ENCODE measurements at places on chromosomes 1 and 21. TPM values are rescaled to one million over a fixed set of nuclear protein-coding genes. Genes with fewer than 3 reads are reported as not detected.

NLRP3 gene
- total RNA-seq = not detected

DNA sequence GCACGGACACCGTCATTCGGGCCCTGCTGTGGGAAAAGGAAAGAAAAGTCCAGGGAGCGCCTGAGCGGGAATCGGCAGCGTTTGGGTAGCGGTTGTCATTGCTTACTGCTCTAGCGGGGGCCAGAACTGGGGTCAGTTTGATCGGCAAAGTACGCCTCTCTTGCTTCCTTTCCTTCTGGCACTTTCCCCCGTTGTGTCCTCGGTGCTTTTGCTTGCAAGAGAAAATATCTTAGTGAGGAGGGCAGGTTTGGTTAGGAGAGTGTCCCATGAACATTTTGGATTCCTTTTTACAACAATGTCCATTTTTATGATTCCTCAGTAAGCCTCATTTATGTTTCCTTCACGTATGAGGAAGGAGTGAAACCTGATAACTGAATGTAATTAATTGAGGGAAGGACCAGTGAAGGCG, 670 bp downstream of the ST3GAL3 start:
- H3K4me1 ChIP-seq = peaks cover 20% of the 10 kb centered on the region
- H3K4me3 ChIP-seq = peak overlapping the region; percentile 75
- no peaks in the 10 kb centered on the region for H3K27me3 ChIP-seq
- H3K27ac ChIP-seq = peak overlapping the region; percentile 82
- H3K36me3 ChIP-seq = peaks cover 70% of the 10 kb centered on the region
- no peak for DNase-seq

TRIM46 gene
- total RNA-seq = 0.22 TPM

SH2D1B gene
- 6.3 TPM for total RNA-seq

CDC42BPA gene
- total RNA-seq = 54.9 TPM

GRCh38 chr1:41394959-41395956, 34.0 kb downstream of the FOXO6 start:
- H3K27me3 ChIP-seq = 0 out of 3 replicates have a peak, but pooled peaks cover 9% of the 10 kb centered on the region
- H3K36me3 ChIP-seq = no peaks in the 10 kb centered on the region
- no peak overlapping the region for H3K27ac ChIP-seq
- H3K4me1 ChIP-seq = no peaks in the 10 kb centered on the region
- no peak overlapping the region for H3K4me3 ChIP-seq

- DNase-seq = no peak
- no peak overlapping the region for H3K4me3 ChIP-seq
- no peaks in the 10 kb centered on the region for H3K36me3 ChIP-seq
- H3K27ac ChIP-seq = no peak overlapping the region
Observed at GRCh38 chr1:111513410-111514020, 10.1 kb upstream of the ADORA3 start.

GRCh38 chr1:61754545-61754944, 12.3 kb downstream of the PATJ start:
- H3K27ac ChIP-seq = no peak overlapping the region
- H3K27me3 ChIP-seq = no peaks in the 10 kb centered on the region
- no peak for DNase-seq
- H3K4me1 ChIP-seq = no peaks in the 10 kb centered on the region

CNN3 gene
- 0.62 TPM for total RNA-seq

KPRP gene
- not detected for total RNA-seq

GRCh38 chr1:23290836-23291565, 53.1 kb downstream of the HNRNPR start:
- H3K27ac ChIP-seq = no peak overlapping the region
- no peaks in the 10 kb centered on the region for H3K27me3 ChIP-seq
- H3K36me3 ChIP-seq = peaks cover 48% of the 10 kb centered on the region
- DNase-seq = no peak

CD160 gene
- not detected for total RNA-seq

DNA sequence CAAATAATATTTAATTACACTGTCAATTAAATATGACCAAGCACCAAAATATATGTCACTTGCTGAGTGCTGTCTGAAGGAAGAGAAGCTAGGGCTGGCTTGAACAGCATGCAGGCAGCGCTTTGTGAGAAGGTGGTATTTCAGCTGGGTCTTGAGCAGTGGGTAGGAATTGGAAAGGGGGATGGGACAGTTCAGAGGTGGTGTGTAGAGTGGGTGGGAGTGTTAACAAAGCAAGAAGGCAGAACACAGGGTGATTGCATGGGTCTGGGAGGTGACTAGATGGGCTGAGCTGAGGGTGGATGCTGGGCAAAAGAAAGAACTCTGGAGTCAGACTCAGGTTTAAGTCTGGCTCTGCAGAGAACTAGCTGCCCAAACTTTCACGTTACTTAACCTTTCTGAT, 14.3 kb upstream of the ETV3 start:
- H3K27ac ChIP-seq = no peak overlapping the region
- no peaks in the 10 kb centered on the region for H3K27me3 ChIP-seq
- H3K4me3 ChIP-seq = no peak overlapping the region
- H3K4me1 ChIP-seq = peaks cover 36% of the 10 kb centered on the region
- H3K36me3 ChIP-seq = no peaks in the 10 kb centered on the region

- H3K27ac ChIP-seq = no peak overlapping the region
- H3K36me3 ChIP-seq = no peaks in the 10 kb centered on the region
- no peaks in the 10 kb centered on the region for H3K4me1 ChIP-seq
- H3K4me3 ChIP-seq = no peak overlapping the region
- DNase-seq = no peak
Observed at GRCh38 chr1:6168947-6169586, 11.1 kb downstream of the CHD5 start.

GRCh38 chr1:234564035-234565029, 45.6 kb downstream of the IRF2BP2 start:
- no peak overlapping the region for H3K27ac ChIP-seq
- peaks cover 2% of the 10 kb centered on the region for H3K4me1 ChIP-seq
- no peaks in the 10 kb centered on the region for H3K27me3 ChIP-seq
- H3K36me3 ChIP-seq = no peaks in the 10 kb centered on the region
- no peak for DNase-seq
- no peak overlapping the region for H3K4me3 ChIP-seq

APCS gene
- total RNA-seq = 0.29 TPM

CDC20 gene
- 224 TPM for total RNA-seq

- no peak for DNase-seq
- no peak overlapping the region for H3K27ac ChIP-seq
- peaks cover 10% of the 10 kb centered on the region for H3K27me3 ChIP-seq
- H3K4me3 ChIP-seq = no peak overlapping the region
- H3K4me1 ChIP-seq = peaks cover 4% of the 10 kb centered on the region
- H3K36me3 ChIP-seq = no peaks in the 10 kb centered on the region
Observed at GRCh38 chr1:99269321-99269720, 5.0 kb downstream of the PLPPR4 start.

DNA sequence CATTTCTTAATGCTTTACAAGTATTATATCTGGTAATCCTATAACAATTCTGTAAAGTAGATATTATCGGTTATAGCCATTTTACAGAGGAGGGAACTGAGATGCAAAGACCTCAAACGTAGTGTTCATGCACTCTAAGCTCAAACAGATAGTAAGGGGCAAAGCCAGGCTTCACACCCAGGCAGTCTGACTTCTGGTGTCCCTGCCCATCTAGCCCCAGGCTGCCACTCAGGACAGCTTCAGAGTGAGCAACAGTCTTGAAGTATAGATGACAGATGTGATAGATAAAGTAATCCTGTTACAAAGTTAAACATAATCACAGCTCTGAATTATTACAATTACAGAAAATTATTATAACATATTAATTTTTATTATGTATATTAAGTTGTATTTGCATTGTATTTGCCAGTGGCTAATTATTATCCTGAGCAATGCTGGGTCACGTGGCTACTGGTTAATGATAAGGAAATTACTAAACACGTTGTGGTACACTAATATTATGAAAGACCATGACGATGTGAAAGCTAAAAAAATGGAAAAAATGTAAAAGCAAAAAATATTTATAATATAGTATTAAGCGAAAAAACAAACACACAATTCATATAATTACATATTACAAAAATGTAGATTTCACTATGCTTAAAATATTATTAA, 6.1 kb upstream of the TRAF3IP3 start:
- DNase-seq = no peak
- H3K4me1 ChIP-seq = peaks cover 5% of the 10 kb centered on the region
- no peak overlapping the region for H3K4me3 ChIP-seq

KRTAP11-1 gene
- total RNA-seq = not detected

DNA sequence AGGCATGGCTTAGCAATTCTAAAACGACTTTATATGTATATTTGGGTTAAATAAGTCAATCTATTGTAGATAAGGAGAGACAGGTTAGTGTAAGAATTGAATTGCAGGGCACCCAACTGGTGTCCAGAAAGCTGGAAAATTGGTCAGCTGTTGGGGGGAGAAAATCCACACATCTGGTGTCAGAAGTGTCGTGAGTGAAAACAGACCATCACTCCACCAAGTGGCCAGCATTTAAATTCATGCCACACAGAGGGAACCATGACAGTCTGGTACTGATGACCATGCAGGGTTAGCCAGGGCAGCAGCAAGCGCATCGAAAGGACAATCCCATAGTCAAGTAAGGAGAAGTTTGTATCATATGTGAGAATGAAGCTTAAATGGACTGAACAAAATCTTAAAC, 11.7 kb downstream of the LAX1 start:
- H3K36me3 ChIP-seq = no peaks in the 10 kb centered on the region
- H3K27ac ChIP-seq = no peak overlapping the region
- H3K4me3 ChIP-seq = no peak overlapping the region
- DNase-seq = peak; percentile 43
- peaks cover 20% of the 10 kb centered on the region for H3K27me3 ChIP-seq

GRCh38 chr21:31665397-31665796, 5.9 kb downstream of the SOD1 start:
- no peak for DNase-seq
- H3K4me1 ChIP-seq = peaks cover 23% of the 10 kb centered on the region
- H3K27ac ChIP-seq = no peak overlapping the region
- no peaks in the 10 kb centered on the region for H3K27me3 ChIP-seq

DNA sequence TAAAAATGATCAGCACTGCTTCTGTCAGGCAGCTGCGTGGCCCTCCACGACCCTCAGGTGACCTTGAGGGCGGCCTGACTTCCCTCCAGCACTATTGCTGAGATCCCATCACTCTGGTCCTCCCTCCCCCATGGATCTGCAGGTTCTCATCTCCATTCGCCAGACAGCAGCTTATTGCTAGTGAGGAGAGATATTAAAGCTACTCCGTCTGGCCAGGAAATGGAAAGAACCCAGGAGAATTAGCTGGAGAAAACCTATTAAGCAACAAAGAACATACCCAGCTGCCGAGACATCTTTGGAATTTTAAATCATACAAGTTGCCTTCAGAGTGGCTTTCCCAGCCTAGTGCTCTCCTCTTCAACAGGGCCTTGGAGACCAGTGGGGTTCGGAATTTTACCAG, 25.7 kb upstream of the KCNN3 start:
- no peaks in the 10 kb centered on the region for H3K4me1 ChIP-seq
- H3K27ac ChIP-seq = no peak overlapping the region
- no peaks in the 10 kb centered on the region for H3K27me3 ChIP-seq
- no peak overlapping the region for H3K4me3 ChIP-seq
- no peaks in the 10 kb centered on the region for H3K36me3 ChIP-seq

GRCh38 chr21:45999581-46000181, 18.1 kb downstream of the COL6A1 start:
- H3K36me3 ChIP-seq = no peaks in the 10 kb centered on the region
- H3K27ac ChIP-seq = no peak overlapping the region
- no peak overlapping the region for H3K4me3 ChIP-seq
- H3K27me3 ChIP-seq = peaks cover 21% of the 10 kb centered on the region
- peaks cover 67% of the 10 kb centered on the region for H3K4me1 ChIP-seq

GRCh38 chr1:29876902-29877301, 640.6 kb downstream of the PTPRU start:
- H3K4me3 ChIP-seq = no peak overlapping the region
- H3K36me3 ChIP-seq = no peaks in the 10 kb centered on the region
- H3K27ac ChIP-seq = no peak overlapping the region
- no peaks in the 10 kb centered on the region for H3K4me1 ChIP-seq
- DNase-seq = no peak
- no peaks in the 10 kb centered on the region for H3K27me3 ChIP-seq

LIPI gene
- total RNA-seq = not detected

DNA sequence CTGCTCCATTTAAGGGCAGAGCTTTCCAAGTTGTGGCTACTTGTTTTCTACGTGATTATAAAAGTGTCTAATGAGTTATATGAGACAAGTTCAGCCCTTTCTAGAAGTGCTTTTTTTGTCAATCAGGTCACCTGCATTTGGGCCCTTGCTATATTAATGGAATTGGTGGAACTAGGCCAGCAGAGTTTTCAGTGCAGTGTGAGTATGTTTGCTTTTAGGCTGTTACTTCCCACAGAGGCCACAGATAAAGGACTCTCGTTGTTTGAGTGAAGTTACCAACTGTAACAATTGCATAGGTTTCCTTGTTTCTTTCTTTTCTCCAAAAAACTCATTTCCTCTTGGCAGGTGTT, 10.9 kb downstream of the SMAP2 start:
- peaks cover 36% of the 10 kb centered on the region for H3K36me3 ChIP-seq
- peak overlapping the region; percentile 95 for H3K27ac ChIP-seq
- H3K4me1 ChIP-seq = peaks cover 65% of the 10 kb centered on the region
- DNase-seq = peak; percentile 69
- H3K4me3 ChIP-seq = peak overlapping the region; percentile 29
- no peaks in the 10 kb centered on the region for H3K27me3 ChIP-seq

DNA sequence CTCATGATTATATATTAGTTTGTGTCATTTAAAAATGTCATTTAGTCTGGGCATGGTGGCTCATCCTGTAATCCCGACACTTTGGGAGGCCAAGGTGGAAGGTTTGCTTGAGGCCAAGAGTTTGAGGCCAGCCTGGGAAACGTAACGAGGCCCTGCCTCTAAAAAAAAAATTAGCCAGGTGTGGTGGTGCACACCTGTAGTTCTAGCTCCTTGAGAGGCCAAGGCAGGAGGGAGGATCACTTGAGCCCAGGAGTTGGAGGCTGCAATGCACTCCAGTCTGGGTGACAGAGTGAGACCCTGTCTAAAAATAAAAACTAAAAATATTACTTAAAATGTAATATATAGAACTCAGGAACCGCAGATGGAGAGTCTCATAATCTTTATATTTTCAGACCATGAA, 34.6 kb downstream of the RUNX3 start:
- H3K4me1 ChIP-seq = no peaks in the 10 kb centered on the region
- no peak for DNase-seq
- H3K27me3 ChIP-seq = peaks cover 16% of the 10 kb centered on the region
- no peak overlapping the region for H3K4me3 ChIP-seq

DNA sequence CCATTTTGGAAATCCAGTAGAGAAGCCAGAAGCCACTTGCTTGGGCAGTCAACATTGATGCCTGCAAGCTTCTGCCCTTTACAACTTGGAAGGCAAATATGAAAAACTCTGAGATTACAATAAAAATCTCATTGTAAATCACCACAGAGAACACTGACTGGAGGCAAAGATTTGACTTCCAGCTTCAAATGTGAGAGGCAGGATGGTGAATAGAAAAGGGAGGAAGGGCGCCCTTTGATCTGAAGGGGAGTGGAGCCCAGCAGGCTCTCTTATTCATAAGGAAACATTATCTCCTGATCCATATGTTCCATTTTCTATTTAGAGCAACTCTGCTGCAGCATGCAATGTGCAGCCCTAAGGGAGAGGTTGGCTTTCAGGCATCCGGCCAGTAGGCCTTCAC, 348.3 kb downstream of the AJAP1 start:
- no peaks in the 10 kb centered on the region for H3K27me3 ChIP-seq
- H3K4me3 ChIP-seq = no peak overlapping the region
- H3K27ac ChIP-seq = no peak overlapping the region
- H3K4me1 ChIP-seq = no peaks in the 10 kb centered on the region
- no peak for DNase-seq
- H3K36me3 ChIP-seq = no peaks in the 10 kb centered on the region

TACSTD2 gene
- 0.31 TPM for total RNA-seq

All from K562 (cell line).